ENCODE measurements at places on chromosomes 11 and 22.

GRCh38 chr11:96062134-96062533 is 138.2 kb upstream of the MTMR2 start:
- peaks cover 3% of the 10 kb centered on the region for H3K36me3 ChIP-seq
- H3K4me1 ChIP-seq, result peaks cover 9% of the 10 kb centered on the region
- no peak overlapping the region for H3K4me3 ChIP-seq
- H3K27ac ChIP-seq, result no peak overlapping the region
- peak; percentile 13 for DNase-seq

- H3K27me3 ChIP-seq, result no peaks in the 10 kb centered on the region
- H3K27ac ChIP-seq, result no peak overlapping the region
These were observed 4.2 kb downstream of the MMP1 start for GRCh38 chr11:102793677-102794290.

DNA sequence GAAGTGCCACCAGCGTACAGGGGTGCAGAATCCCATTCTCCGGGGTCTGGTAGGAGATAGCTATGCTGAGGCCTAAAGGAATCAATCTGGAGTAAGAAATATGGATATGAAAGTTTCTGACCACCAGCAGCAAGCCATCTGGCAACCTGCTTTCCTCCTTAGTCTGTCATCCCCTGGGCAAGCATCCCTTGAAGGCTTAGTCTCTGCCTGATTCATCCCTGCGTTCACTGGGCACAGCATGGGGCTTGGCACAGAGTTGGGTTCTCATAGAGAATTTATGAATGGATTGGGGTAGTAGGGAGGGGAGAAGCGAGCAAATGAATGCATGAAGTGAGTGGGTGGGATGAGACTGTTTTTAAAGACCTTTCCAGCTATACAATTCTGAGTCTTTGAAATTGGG is 85.8 kb upstream of the NARS2 start:
- no peak overlapping the region for H3K4me3 ChIP-seq
- H3K27me3 ChIP-seq, result no peaks in the 10 kb centered on the region
- DNase-seq, result no peak
- H3K36me3 ChIP-seq, result no peaks in the 10 kb centered on the region
- H3K4me1 ChIP-seq, result no peaks in the 10 kb centered on the region

DNA sequence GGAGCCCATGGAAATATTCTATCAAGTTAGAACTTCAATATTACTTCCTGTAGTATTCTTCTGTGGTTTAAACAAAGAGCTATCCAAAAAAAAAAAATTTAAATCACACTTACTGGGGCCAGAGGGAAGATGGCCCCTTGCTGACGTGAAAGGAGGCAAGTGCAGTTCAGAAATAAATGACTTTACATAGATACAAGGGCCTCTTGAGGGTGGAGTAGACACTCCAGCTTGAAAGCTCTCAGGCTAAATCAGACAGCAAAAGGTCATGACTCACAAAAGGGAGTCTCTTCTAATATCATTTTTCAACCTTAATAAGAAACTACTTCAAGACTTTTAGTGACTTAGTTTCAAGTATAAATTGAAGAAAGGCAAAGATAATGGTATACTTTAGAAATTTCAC is 1160.3 kb downstream of the FAM181B start:
- H3K4me3 ChIP-seq, result no peak overlapping the region
- H3K4me1 ChIP-seq, result no peaks in the 10 kb centered on the region
- H3K27ac ChIP-seq, result no peak overlapping the region
- no peak for DNase-seq
- H3K36me3 ChIP-seq, result no peaks in the 10 kb centered on the region
- no peaks in the 10 kb centered on the region for H3K27me3 ChIP-seq

GRCh38 chr11:70159627-70160570 is 43.2 kb upstream of the FADD start:
- no peak overlapping the region for H3K27ac ChIP-seq
- H3K36me3 ChIP-seq, result no peaks in the 10 kb centered on the region
- no peak overlapping the region for H3K4me3 ChIP-seq

DNA sequence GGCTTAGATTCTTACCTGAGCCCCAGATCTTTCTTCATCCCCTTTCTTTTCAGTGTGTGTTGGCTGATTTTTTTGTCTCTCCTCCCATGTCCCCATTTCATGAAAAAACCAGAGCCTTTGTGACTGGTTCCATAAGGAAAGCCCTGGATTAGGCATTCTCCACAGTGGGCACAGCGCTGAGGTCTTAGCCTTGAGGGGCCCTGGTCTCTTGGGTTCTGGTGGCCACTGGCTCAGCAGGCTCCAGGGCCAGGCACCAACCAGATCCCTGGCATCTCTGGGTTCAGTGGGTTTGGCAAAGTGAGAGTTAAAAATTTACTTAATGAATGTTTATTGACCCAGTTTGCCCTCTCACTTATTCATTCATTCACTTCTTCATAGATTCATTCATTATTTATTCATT is 49.5 kb upstream of the ACCSL start:
- no peak overlapping the region for H3K27ac ChIP-seq
- no peaks in the 10 kb centered on the region for H3K27me3 ChIP-seq
- no peak overlapping the region for H3K4me3 ChIP-seq

DNA sequence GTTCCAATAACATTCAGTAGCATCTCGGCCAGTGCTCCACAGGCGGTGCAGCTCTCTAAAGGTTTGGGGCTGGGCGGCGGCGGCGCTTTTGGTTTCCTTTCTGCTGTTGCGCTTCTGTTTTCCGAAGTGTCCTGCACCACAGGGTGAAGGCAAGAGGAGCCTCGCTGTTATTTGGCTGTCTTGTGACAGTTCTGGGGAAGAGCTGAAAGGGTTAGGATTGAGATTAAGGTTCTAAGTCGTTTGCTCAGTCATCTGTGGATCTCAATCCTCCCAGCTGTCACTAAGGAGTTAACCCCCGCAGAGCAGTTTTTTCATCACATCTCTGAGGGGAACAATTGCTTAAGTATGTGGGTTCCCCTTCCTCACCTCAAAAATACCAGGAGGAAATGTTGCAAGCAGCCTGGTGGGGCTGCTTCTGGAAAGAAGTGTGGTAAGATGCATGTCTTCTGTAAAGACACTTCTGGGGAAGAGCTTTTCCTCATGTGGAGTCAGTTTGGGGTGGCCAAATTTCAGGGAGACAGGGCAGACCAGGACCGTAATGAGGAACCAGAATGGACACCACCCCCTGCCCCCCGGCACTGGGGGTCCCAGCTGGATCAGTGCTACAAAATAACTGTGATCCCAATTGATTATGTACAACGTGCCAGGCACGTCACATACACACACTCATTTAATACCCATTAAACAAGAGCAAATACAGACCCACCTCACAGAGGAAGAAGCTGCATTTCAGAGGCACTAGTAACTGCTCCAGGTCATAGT is 14.2 kb downstream of the TMEM121B start:
- peak; percentile 28 for DNase-seq
- H3K27me3 ChIP-seq, result no peaks in the 10 kb centered on the region
- peaks cover 72% of the 10 kb centered on the region for H3K36me3 ChIP-seq
- H3K27ac ChIP-seq, result no peak overlapping the region

GRCh38 chr22:24466716-24467328 is 28.3 kb upstream of the UPB1 start:
- no peaks in the 10 kb centered on the region for H3K27me3 ChIP-seq
- no peak for DNase-seq
- no peak overlapping the region for H3K4me3 ChIP-seq
- no peaks in the 10 kb centered on the region for H3K4me1 ChIP-seq
- no peaks in the 10 kb centered on the region for H3K36me3 ChIP-seq

DNA sequence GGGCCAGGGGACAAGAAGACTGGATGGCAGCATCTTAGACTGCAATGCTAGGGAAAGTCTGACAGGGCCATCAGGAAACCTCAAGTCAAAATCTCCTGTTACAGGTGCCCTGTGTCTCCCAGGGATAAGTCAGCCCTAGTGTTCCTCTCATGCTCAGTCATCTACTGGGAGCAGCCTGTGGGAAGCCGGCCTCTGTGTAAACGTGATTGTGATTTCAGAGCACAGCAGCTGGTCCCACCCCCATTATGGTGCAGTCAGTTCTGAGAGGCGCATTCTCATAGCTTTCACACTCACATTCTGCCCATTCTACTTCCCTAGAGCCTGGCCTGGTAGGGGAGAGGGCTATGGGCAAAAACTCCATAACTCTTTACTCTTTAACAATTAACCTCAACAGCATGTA is 7.2 kb upstream of the SLN start:
- H3K27ac ChIP-seq, result no peak overlapping the region
- H3K36me3 ChIP-seq, result no peaks in the 10 kb centered on the region
- no peak for DNase-seq
- H3K27me3 ChIP-seq, result peaks cover 5% of the 10 kb centered on the region
- no peaks in the 10 kb centered on the region for H3K4me1 ChIP-seq

DNA sequence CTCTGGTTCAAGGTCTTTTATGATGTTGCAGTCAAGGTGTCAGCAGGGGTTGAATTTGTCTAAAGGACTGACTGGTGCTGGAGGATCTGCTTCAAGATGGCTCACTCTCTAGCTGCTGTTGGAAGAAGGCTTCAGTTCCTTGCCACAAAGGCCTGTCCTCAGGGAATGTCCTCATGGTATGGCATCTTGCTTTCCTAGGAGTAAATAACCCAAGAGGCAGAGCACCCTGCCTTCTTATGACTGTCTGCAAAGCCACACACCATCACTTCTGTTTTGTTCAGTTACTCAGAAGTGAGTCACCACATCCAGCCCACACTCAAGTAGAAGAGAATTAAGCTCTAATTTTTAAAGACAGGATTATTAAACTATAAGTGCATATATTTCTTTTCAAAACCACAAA is 45.2 kb downstream of the PLAAT5 start:
- no peak overlapping the region for H3K27ac ChIP-seq
- H3K36me3 ChIP-seq, result no peaks in the 10 kb centered on the region
- peaks cover 5% of the 10 kb centered on the region for H3K27me3 ChIP-seq
- no peak overlapping the region for H3K4me3 ChIP-seq
- no peak for DNase-seq

GRCh38 chr11:115146425-115146824 is 357.8 kb downstream of the CADM1 start:
- no peak for DNase-seq
- no peaks in the 10 kb centered on the region for H3K4me1 ChIP-seq
- no peak overlapping the region for H3K4me3 ChIP-seq
- no peaks in the 10 kb centered on the region for H3K27me3 ChIP-seq
- H3K36me3 ChIP-seq, result no peaks in the 10 kb centered on the region
- no peak overlapping the region for H3K27ac ChIP-seq

- H3K4me3 ChIP-seq, result peak overlapping the region; percentile 55
- peaks cover 38% of the 10 kb centered on the region for H3K4me1 ChIP-seq
- H3K36me3 ChIP-seq, result peaks cover 8% of the 10 kb centered on the region
- DNase-seq, result peak; percentile 84
- H3K27ac ChIP-seq, result peak overlapping the region; percentile 92
- no peaks in the 10 kb centered on the region for H3K27me3 ChIP-seq
These were observed 587 bp downstream of the SLC25A22 start for GRCh38 chr11:797296-798092.

DNA sequence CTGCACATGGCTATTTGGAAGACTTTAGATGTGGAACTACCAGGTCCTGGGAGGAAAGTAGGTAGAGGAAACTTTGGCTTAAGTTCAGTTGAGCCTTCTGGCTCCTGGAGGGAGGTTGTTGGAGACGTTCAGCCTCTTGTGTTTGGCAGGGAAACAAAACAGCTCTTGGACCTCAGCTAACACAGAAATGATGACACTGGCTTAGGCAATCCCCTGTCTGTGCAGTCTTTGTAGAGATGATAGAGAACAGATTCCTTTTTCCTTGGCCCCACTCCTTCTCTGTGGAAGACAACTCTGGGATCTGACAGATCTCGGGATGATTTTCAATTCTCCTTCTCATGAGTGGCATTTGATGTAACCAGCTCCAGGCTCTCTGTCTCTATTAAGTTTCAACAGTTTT is 428.5 kb downstream of the TMEM135 start:
- no peak overlapping the region for H3K27ac ChIP-seq
- H3K36me3 ChIP-seq, result no peaks in the 10 kb centered on the region
- no peak overlapping the region for H3K4me3 ChIP-seq
- no peaks in the 10 kb centered on the region for H3K4me1 ChIP-seq
- DNase-seq, result no peak

- H3K4me3 ChIP-seq, result no peak overlapping the region
- no peak overlapping the region for H3K27ac ChIP-seq
- H3K4me1 ChIP-seq, result no peaks in the 10 kb centered on the region
- no peaks in the 10 kb centered on the region for H3K27me3 ChIP-seq
- no peak for DNase-seq
These were observed 274.8 kb downstream of the CTTN start for GRCh38 chr11:70672991-70673653.

DNA sequence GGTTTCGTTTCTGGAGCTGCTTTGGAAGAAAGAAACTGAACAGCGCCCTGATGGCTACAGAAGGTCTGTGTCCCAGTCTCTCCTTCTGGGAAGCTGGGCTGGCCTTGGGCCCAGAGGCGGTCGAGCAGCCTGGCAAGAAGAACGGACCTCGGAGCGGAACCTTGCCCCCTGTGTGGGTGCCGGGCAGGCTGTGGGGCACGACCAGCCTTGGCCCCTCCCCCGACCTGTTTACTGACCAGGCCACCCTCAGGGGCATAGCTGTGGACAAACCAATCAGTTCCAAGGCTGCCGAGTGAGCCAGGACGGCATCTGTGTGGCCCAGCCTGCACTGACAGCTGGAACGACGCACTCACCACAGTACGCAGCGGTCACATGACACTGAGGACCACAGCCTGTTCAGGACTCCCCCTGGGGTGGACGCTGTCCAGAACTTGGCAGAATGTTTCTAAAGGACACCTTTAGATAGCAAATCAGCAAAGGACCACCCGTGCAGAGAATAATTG is 7.2 kb downstream of the PIM3 start:
- peaks cover 65% of the 10 kb centered on the region for H3K4me1 ChIP-seq
- H3K4me3 ChIP-seq, result no peak overlapping the region
- peaks cover 11% of the 10 kb centered on the region for H3K36me3 ChIP-seq

GRCh38 chr11:88475991-88476418 is 138.5 kb upstream of the CTSC start:
- no peaks in the 10 kb centered on the region for H3K36me3 ChIP-seq
- H3K27ac ChIP-seq, result no peak overlapping the region
- H3K4me1 ChIP-seq, result no peaks in the 10 kb centered on the region
- peaks cover 2% of the 10 kb centered on the region for H3K27me3 ChIP-seq

DNA sequence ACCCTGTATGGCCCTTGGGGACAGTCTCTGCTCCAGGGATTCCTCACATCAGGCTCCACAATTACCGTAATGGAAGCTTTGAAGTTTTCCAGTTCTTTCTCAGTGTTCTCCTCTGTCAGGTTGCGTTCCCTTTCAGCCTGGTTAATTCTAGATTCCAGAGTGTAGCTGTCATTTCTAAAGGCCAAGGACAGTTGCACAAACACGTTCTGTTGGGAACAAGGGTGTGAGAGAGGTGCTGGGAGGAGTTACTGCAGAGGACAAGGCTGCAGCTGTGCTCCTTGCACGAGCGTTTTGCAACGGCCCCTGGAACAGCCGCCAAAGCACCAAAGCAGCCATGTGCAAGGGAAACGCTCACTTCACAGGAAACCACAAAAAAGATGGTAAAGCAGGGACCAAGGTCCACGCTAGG is 35.9 kb upstream of the LYVE1 start:
- no peaks in the 10 kb centered on the region for H3K27me3 ChIP-seq
- H3K4me3 ChIP-seq, result no peak overlapping the region
- H3K36me3 ChIP-seq, result no peaks in the 10 kb centered on the region
- H3K27ac ChIP-seq, result no peak overlapping the region
- H3K4me1 ChIP-seq, result no peaks in the 10 kb centered on the region

GRCh38 chr11:15927196-15927863 is 429.0 kb downstream of the SOX6 start:
- H3K36me3 ChIP-seq, result no peaks in the 10 kb centered on the region
- H3K4me1 ChIP-seq, result no peaks in the 10 kb centered on the region
- H3K27me3 ChIP-seq, result no peaks in the 10 kb centered on the region
- H3K27ac ChIP-seq, result no peak overlapping the region

- H3K27me3 ChIP-seq, result no peaks in the 10 kb centered on the region
- H3K36me3 ChIP-seq, result no peaks in the 10 kb centered on the region
- H3K4me1 ChIP-seq, result no peaks in the 10 kb centered on the region
- no peak overlapping the region for H3K27ac ChIP-seq
- H3K4me3 ChIP-seq, result no peak overlapping the region
- no peak for DNase-seq
These were observed 35.6 kb upstream of the CADM1 start for GRCh38 chr11:115539844-115540243.
